ENCODE measurements at places on chromosomes 16 and 17. TPM values are rescaled to one million over a fixed set of nuclear protein-coding genes. Genes with fewer than 3 reads are reported as not detected.

DNA sequence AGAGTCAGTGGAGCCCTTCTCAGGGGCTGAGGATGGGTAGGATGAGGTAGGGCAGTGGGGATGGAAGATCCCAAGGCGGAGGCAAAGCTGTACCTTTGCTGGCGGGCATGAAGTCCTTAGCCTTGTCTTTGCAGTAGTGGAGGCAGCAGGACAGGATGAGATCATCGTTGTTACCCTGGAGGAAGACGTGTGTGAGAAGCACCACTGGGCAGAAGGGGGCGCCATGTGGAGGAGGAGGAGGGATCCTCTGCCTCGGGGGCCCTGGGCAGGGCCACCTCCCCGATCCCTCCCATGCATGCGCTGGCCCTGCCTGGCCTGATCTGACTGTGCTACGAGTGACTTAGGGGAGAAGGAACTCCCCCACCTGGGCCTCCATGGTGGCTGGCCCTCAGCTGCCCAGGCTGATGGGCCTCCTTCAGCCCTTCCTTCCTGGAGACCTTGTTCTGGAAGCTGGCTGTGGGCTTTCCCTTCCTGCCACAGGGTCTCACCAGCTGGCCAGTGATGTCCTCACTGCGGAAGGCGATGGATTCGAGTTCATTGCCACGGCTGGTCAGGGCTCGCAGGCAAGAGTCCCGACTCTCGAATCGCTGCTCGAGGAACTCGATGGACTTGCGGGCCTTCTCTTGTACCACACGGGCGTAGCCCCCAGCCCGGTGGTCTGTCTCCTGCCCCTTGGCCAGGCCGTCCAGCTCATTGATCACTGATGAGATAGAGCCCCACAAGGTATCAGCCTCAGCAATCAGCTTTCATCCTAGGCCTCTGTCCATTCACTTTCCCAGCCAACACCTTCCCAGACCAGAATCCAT is 10.3 kb downstream of the HIC1 start:
- H3K27me3 ChIP-seq, result no peaks in the 10 kb centered on the region
- H3K4me3 ChIP-seq, result no peak overlapping the region
- no peaks in the 10 kb centered on the region for H3K4me1 ChIP-seq
- no peaks in the 10 kb centered on the region for H3K36me3 ChIP-seq

DNA sequence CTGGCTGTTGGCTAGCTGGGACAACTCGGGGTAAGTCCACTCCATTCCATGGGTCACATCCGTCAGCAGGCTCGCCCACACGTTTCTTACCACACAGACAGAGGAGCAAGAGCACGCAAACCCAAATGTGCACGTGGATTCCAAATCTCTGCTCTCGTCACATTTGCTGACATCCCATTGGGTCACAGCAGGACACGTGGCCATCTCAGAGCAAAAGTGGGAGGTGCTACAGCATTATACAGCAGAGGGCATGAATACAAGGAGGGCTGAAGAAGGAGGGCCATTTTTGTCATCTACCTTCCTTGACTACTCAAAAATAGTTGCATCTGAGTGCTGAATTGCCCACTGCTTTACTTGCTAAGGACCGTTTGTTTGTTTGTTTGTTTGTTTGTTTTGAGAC is 84.7 kb downstream of the RBBP6 start:
- H3K27me3 ChIP-seq, result no peaks in the 10 kb centered on the region
- H3K4me3 ChIP-seq, result no peak overlapping the region
- no peak for DNase-seq
- H3K36me3 ChIP-seq, result no peaks in the 10 kb centered on the region

ADGRG1 gene
- 92.9 TPM for total RNA-seq

GRCh38 chr16:78485917-78486257 is 386.4 kb downstream of the WWOX start:
- no peaks in the 10 kb centered on the region for H3K36me3 ChIP-seq
- no peak overlapping the region for H3K4me3 ChIP-seq
- no peaks in the 10 kb centered on the region for H3K27me3 ChIP-seq
- no peak overlapping the region for H3K27ac ChIP-seq

GRCh38 chr17:17741349-17742023 is 60.2 kb downstream of the RAI1 start:
- no peak for DNase-seq
- no peak overlapping the region for H3K27ac ChIP-seq
- peaks cover 19% of the 10 kb centered on the region for H3K4me1 ChIP-seq
- no peaks in the 10 kb centered on the region for H3K27me3 ChIP-seq

DNA sequence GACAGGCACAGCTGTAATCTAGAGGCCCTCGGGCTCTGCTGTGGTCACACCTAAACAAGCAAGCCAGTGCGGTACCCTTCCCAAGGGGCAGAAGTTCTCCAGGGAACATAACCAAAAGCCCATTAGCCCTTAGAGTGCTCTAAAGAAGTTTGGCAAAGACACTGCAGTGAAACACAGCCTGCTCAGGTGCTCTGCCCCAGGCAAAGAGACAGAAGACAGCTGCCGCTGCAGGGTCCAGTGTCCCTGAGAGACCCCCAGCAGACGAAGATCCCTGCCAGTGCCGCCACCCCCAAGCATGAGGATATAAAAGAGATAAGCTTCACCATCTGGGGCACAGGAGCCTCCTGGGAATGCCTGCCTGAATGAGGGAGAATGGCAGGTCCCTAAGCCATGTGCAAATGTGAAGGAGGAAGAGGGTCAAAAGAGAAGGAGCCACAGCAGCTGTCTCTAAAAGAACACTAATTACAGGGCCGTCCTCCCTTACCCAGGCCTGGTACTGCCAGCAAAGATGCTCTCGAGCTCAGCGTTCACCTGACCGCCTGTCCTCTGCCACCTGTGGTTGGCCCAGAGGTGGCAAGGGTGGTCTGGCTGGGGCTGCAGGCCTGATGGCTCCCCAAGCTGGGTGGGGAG is 29.7 kb downstream of the CUEDC1 start:
- H3K4me3 ChIP-seq, result no peak overlapping the region
- H3K27me3 ChIP-seq, result no peaks in the 10 kb centered on the region
- peak overlapping the region; percentile 47 for H3K27ac ChIP-seq
- no peak for DNase-seq
- peaks cover 16% of the 10 kb centered on the region for H3K4me1 ChIP-seq

GRCh38 chr16:23435500-23435899 is 17.5 kb downstream of the COG7 start:
- H3K27me3 ChIP-seq, result no peaks in the 10 kb centered on the region
- H3K27ac ChIP-seq, result no peak overlapping the region
- DNase-seq, result peak; percentile 56
- H3K4me3 ChIP-seq, result no peak overlapping the region
- H3K4me1 ChIP-seq, result peaks cover 22% of the 10 kb centered on the region

PRR15L gene
- 38.7 TPM for total RNA-seq

C17orf107 gene
- 3.0 TPM for total RNA-seq

DNA sequence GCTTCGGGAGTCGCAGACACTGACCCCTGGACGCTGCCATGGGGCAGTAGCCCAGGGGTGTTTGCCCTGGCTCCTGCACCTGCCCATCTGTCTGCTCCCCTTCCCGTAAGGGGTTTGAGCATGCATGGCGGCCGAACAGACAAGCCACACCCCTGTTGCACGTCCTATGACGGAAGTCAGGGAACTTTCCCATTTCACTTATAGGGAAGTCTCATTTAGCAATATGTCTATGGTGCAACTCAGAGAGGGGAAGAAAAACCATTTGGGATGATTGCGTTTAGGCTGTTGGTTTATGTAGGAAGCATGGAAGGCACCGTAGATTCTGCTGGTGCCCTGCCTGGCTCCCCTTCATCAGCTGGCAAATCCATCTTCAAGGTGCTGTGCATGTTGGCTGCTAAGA is 112.5 kb downstream of the HAPSTR1 start:
- DNase-seq, result no peak
- no peaks in the 10 kb centered on the region for H3K4me1 ChIP-seq
- no peak overlapping the region for H3K4me3 ChIP-seq
- H3K27ac ChIP-seq, result no peak overlapping the region
- no peaks in the 10 kb centered on the region for H3K36me3 ChIP-seq

DNA sequence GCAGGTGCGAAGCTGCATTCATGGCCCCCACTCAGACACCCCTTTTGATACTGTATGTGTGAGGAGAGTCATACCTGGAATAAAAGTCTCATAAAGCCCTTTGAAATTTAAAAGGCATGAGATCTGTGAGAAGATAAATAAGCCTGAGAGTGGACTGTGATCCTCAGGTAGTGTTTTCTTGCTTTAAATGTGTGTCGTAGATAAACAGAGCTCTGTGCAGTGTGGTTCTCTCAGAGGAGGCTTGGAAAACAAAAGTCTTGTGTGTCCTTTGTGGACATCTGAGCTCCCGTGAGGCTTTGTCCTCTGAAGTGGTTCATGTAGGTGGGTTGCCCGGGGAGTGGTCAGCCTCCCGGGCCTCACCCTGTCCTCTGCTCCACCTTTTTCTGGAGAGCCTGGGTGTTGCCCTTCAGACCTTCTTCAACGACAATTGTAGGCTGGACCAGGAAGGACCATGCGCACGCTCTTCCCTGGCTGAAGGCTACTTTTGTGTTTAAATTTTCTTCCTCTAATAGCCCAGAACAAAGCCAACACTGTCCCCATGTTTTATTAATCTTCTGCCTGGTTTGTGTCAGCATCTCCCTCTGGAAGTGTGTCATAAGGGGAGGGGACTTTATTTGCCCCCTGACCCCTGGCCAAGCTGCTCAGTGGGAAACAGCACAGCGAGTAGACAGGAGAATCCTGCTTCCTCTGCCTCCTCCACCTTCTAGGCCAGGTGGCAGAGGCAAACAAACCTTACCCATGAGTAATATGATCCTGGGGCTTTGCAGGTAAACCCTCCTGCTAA is 151.2 kb downstream of the MSI2 start:
- peak overlapping the region; percentile 16 for H3K27ac ChIP-seq
- H3K4me3 ChIP-seq, result no peak overlapping the region
- no peaks in the 10 kb centered on the region for H3K36me3 ChIP-seq

GRCh38 chr17:8386841-8387240 is 3.8 kb upstream of the RPL26 start:
- no peak overlapping the region for H3K4me3 ChIP-seq
- no peak for DNase-seq
- no peaks in the 10 kb centered on the region for H3K27me3 ChIP-seq
- H3K27ac ChIP-seq, result no peak overlapping the region

MT1E gene
- 69.5 TPM for total RNA-seq

- H3K4me3 ChIP-seq, result no peak overlapping the region
- no peak overlapping the region for H3K27ac ChIP-seq
- H3K4me1 ChIP-seq, result peaks cover 16% of the 10 kb centered on the region
- H3K36me3 ChIP-seq, result no peaks in the 10 kb centered on the region
Observed at GRCh38 chr17:76243826-76244679, 3.8 kb upstream of the RNF157 start.

GAST gene
- not detected for total RNA-seq

CA5A gene
- total RNA-seq, result not detected

NDUFAF8 gene
- total RNA-seq, result 23.2 TPM

NPIPA2 gene
- total RNA-seq, result 1.8 TPM

- H3K4me3 ChIP-seq, result no peak overlapping the region
- no peaks in the 10 kb centered on the region for H3K36me3 ChIP-seq
- no peaks in the 10 kb centered on the region for H3K27me3 ChIP-seq
- H3K27ac ChIP-seq, result no peak overlapping the region
- no peaks in the 10 kb centered on the region for H3K4me1 ChIP-seq
Observed at GRCh38 chr16:3589991-3590701, 12.9 kb upstream of the NLRC3 start.

GRCh38 chr17:7885367-7886226 is 3.0 kb upstream of the CHD3 start:
- peak; percentile 75 for DNase-seq
- H3K27ac ChIP-seq, result peak overlapping the region; percentile 80
